ENCODE measurements at places on chromosomes 5 and 9.

GRCh38 chr9:10612641-10613398, at the start of gene PTPRD:
Gene PTPRD, minus strand, starts transcription at chr9:10613002.
- peak; percentile 13 for DNase-seq

DNA sequence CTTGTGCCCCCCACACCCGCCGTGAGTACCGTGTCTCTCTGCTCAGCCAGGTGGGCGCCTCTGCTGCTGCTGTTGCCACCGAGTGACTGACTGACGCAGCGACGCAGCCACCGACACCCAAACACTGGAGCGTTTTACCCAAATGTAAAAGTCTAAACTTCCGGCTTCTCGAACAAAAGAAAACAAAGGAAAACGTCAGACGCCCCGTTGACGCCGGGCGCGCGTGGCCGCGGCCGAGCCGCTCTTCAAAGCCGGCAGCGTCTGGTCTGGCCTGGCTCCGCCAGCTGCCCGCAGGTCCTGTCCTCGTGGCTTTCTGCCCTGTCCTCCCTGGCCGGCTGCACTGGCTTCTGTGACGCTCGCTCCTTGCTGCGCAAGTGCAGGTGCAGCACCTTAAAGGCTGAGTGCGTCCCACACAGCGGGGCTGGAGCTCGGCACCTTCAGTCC, 41.4 kb upstream of the CLPTM1L start:
- DNase-seq: no peak

GRCh38 chr9:89444925-89445765, 52.8 kb downstream of the SEMA4D start:
- DNase-seq: no peak

DNA sequence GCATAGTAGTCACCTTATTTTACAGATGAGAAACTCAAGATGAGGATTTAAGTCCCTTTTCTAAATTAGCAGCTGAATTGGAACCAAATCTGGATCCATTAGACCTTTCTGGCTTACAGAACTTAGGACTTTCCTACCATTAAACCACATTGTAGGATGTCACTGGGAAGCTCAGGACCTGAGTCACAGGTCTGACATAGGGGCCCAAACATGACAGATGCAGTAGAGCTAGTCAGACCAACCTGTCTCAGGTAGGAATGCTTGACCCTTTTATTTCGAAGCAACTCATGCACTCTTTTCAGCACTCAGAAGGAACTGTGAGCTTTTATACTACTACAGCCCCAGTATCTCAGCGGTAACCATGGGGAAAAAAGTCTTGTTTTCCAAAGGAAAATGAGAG, 2.6 kb downstream of the RAB24 start:
- DNase-seq: no peak

- DNase-seq: no peak
Observed at GRCh38 chr5:98514215-98514614, 259.2 kb upstream of the RGMB start.

DNA sequence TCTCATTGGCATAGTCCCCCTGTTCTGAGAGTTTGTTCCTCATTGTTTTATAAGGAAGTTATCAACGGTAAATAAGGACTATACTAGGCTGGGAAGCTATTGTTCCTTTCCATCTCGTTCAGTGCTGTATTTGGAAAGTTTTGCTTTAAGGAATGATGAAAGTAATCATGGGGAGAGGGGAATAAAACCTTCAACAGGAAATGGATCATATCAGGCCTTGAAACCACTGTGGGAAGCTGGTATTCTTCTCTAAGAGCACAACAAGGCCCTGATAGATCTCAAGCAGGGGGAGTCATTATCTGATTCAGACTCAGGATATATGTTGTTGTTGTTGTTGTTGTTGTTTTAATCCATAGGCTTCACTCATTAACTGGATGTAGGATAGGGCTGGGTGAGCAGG, 474.5 kb downstream of the ENC1 start:
- no peak for DNase-seq

- no peak for DNase-seq
Observed at GRCh38 chr5:124536333-124536732, 210.1 kb downstream of the ZNF608 start.

- DNase-seq: no peak
Observed at GRCh38 chr5:132430746-132431145, 59.8 kb downstream of the IRF1 start.

DNA sequence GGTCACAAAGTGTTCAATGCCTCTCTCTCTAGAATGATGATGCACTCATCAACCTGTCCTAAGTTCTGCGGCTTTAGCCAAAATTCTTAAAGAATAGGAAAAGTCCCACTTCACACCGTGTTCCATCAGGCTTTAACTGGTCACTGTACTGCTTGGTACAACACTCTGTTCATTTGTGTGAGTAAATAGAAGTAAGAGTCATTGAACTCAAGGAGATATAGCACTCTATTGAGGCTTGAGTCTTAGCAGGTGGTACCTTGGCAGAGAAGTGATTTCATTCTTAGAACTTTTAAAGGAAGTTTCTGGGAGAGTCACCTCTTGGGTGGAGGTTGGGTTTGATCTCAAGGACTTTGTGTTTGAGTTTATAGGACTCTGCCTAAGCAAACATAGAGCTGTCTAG, 92.6 kb downstream of the TENT4A start:
- DNase-seq: no peak

Measured in RCC 7860 (cell line).